CD4-positive, alpha-beta T cell treated with Interleukin-12 subunit alpha and Interleukin-12 subunit beta, for 1 hour (primary cell): ENCODE measurements at places on chromosomes 7 and 10.

- DNase-seq = no peak
Observed at GRCh38 chr10:14684354-14684753, 90.3 kb downstream of the FAM107B start.

DNA sequence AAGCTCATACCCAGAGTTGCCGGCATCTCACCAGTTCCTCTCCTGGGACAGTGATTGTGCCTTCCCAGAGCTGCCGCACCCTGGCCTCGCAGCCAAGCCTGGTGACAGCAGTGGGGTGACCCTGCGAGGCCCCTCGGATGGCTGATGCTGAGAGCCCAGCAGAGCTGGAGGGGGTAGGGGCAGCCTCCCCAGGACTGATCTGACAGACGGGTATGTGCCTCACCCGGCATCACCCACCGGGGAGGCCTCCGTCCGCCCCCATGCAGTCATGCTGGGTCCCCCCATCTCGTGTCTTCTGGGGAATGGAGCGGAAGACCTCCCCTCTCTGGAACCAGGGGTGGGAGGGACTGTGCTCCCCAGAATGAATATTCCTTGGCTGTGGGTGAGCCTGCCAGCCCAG, 82.3 kb downstream of the LHPP start:
- DNase-seq = no peak

GRCh38 chr7:124183649-124184048, 150.8 kb upstream of the TMEM229A start:
- DNase-seq = no peak

DNA sequence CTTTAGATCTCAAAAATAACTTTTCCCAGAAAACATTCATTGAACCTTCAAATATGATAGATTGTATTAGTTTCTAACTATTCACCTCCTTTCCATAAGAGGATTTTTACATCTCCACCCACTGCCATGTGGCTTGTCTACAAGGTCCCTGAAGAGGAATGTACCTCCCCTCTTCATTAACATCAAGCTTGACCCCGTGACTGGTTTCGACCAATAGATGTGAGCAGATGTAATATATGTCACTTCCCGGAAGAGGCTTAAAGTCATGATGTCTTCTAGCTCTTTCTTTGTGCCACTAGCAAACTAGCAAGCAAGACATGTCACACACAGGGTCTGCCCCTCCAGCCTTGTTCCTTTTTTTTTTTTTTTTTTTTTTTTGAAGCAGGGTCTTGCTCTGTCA, 6.9 kb downstream of the BAZ1B start:
- peak; percentile 17 for DNase-seq

GRCh38 chr7:85730012-85730411, 543.2 kb upstream of the SEMA3D start:
- DNase-seq = no peak

DNA sequence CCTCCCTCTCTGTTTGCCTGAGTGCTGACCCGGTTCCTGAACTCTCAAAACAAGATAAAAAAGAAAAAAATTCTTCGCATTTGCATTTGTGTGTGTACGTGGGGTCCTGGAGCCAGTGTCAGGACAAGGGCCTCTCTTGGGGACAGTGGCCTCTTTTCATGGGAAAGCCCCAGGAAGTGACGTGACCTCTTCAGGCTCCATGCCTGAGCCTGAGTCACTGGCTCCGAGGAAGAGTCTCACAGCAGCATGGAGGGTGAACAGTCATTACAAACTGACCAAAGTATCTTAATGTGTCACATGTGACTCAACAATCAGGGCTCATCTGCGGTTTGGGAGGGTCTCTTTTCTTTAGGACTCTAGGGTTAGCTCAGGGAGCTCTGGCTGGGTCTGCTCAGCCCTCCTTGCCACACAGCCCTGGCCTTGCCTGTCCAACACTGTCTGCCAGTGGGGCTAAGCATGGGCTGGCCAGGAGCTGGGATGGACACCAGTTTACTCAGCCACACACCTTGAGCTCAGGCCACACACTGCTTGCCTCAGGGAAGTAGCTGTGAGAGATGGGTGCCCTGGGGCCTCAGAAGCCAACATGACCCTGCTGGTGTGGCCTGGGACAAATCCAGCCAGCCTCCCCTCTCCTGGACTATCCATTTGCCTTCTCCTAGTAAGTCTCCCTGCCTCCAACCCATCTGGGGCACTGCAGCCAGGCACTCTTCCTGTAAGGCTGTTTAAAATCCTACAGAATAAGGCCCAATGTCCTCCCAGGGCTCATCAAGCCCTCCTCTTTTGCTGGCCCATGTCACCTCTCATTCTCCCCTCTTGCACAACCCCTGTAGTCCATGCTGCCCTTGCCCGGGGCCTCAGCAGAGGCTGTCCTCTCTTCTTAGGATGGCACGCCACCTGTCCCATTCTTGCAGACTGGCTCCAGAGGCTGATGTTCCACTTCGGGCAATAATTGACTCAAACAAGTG, 10.5 kb downstream of the TMEM273 start:
- DNase-seq = peak; percentile 62

GRCh38 chr10:132464256-132465192, 67.5 kb downstream of the PWWP2B start:
- no peak for DNase-seq
